ENCODE measurements at places on chromosomes 11 and 22. TPM values are rescaled to one million over a fixed set of nuclear protein-coding genes. Genes with fewer than 3 reads are reported as not detected.

The DEUP1 gene
- not detected for total RNA-seq

The MOB2 gene
- 18.0 TPM for total RNA-seq

The OR1S2 gene
- total RNA-seq: not detected

The TMEM121B gene
- total RNA-seq: 0.53 TPM

The SLC16A8 gene
- not detected for total RNA-seq

The MRGPRE gene
- total RNA-seq: not detected

The NOX4 gene
- total RNA-seq: 4.1 TPM

The CNGA4 gene
- not detected for total RNA-seq

The FAT3 gene
- not detected for total RNA-seq

- DNase-seq: no peak
These were observed 82.2 kb downstream of the FLI1 start for GRCh38 chr11:128776069-128776423.

DNA sequence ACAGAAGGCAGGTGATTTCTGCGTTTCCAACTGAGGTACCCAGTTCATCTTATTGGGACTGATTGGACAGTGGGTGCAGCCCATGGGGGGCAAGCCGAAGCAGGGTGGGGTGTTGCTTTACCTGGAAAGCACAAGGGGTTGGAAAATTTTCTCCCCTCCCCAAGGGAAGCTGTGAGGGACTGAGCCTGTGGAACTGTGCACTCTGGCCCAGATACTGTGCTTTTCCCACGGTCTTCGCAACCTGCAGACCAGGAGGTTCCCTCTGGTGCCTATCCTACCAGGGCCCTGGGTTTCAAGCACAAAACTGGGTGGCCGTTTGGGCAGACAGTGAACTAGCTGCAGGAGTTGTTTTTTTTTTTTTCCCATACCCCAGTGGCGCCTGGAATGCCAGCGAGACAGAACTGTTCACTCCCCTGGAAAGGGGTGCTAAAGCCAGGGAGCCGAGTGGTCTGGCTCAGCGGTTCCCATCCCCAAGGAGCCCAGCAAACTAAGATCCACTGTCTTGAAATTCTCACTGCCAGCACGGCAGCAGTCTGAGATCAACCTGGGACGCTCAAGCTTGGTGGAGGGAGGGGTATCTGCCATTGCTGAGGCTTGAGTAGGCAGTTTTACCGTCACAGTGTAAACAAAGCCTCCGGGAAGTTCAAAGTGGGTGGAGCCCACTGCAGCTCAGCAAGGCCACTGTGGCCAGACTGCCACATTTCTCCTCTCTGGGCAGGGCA lies 97.2 kb downstream of the JRKL start:
- no peak for DNase-seq

GRCh38 chr11:134266440-134266839 lies 9.7 kb upstream of the GLB1L3 start:
- no peak for DNase-seq

DNA sequence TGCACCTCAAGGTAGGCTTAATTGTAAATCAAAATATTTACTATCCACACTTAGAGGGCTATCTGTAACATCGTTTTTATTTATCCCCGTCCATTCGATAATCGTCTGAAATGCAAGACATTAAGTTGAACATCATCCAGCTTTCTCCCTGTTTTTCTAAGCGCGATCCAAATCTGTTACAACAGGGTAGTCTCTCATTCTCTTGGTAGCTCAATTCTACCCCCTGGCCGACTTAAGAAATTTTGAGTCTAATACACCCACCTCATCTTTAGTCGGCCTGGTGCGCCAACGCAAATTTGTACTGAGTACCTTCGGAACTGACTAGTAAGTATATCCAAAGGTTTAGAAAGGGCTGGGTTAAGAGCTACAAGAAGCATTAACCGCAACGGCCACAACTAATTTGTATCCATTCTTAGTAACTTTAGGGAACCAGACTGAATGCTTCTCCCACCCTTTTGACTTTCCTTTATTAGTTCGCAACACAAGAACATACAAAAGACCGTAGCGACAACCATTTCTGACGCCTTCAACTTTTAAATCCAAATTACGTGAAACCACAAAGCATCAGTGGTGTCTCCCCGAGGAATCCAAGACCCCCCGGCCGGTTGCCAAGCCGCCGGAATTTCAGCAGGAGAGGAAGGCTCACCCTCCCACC lies 1.0 kb upstream of the ZNF143 start:
- peak; percentile 60 for DNase-seq

DNA sequence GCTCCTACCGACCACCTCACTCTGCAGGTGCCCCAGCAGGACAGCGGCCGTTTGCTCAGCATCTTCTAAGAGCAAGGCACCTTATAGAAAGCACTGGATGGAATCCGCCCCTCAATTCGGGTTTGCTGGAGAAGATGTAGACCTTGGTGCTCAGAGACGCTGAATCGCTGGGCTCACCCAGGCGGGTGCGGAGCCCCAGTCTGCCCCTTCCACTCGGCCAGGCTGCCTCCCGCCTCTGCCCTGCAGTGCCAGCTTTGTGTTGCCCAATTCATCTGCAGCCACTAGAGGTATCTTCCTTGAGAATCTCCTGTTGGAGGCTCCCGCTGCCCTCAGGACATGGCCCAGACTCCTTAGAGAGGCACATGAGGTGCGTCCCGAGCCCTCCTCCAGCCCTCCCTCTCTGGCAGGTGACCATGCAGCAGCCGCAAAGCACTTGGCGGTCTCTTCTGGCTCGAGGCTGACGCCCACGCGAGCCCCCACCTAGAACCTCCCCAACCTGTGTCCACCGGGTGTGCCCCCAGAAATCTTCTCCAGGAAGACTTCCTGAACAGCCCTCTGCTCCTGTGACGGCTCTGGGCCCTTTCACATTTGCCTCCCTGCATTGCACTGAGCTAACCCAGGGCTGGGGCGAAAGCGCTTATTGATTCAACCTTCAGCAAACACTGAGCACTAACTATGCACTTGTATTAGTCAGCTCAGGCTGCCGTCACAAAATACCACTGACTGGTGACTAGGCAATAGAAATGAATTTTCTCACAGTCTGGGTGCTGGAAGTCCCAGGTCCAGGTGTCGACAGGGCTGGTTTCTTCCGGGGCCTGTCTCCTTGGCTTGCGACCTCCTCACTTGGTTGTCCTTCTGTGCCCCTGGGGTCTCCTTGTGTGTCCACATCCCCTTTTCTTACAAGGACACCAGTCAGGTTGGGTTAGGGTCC lies 117.5 kb downstream of the WNT7B start:
- DNase-seq: no peak

DNA sequence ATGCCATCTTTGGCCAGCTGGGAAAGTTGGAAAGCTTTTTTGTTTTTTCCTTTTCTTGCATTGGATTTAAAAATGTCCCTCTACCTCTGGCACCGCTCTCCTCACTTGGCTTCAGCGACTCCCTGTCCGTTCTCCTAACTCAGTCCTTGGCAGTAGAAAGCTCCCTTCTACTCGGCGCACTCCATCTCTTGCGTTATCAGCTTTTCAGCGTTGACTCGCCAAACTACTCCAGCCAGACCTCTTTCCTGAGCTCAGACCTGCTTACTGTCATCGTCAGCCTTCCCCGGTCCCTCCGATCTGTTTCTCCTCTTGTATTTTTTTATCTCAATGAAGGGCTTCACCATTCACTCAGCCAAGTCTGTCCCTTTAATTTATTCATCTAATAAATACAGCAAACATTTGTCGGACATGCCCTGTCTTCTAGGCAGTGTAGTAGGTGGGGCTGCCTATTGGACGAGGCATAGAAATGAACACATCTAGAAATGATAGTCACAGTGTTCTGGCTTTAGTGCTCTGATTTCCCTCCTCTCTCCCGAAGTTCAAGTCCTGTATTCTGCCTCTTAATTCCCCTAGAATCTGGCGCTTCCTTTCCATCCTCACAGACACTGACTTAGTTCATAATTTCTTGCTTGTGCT lies 839 bp downstream of the CEP164 start:
- no peak for DNase-seq

DNA sequence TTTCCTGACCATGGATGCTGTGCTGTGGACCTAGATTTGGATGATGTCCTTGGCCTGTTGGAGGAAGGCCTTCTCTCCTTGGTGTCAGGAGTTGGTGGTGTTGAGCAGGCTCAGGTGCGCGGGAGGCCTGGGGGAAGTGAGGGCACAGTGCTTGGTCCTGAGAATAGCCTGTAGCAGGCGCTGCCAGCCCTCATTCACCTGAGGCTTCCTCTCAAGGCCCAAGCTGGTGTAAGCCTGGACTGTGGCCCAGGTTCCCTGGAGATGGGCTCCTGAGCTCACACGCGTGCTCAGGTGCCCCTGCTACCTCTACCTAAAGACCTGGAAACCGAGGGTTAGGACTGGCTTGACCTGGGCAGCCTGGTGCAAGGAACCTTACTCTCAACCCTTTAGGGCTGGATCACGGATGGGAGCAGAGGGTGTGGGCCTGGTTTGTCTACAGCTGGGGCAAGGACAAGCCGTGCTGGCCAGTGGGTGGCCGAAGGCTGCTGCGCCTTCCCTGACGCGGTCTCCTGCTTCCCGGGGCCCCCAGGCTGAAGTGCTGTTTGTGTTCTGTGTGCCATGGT lies 7.8 kb upstream of the GRAMD4 start:
- no peak for DNase-seq

DNA sequence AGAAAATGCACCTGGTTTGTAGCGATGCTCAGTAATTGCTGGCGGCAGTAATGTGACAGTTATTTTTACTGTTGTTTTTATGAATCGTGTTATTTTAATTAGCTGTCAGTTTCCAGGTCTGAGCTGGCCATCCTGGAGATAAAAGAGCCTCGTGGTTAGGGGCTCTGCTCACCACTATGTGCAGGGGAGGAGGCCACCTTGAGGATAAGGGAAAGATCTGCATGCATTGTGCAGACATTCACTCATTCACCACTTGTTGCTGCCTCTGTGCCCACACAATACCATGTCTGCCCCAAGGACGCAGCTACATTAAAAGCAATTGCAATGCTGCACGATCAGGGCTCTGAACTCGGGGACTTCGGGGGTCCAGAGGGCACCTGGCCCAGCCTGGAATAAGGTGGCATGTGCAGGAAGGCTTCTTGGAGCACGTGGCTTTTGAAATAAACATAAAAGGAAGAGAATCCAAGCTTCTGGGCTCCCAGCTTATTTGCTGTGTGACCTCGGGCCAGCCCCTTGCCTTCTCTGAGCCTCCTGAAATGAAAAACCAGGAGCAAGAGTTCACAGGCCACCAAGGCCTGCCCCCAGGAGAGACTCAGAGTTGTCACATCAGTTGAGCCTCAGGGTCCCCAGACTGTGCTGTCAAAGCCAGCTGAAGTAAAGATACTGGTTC lies 44.7 kb upstream of the SHISAL1 start:
- peak; percentile 35 for DNase-seq

DNA sequence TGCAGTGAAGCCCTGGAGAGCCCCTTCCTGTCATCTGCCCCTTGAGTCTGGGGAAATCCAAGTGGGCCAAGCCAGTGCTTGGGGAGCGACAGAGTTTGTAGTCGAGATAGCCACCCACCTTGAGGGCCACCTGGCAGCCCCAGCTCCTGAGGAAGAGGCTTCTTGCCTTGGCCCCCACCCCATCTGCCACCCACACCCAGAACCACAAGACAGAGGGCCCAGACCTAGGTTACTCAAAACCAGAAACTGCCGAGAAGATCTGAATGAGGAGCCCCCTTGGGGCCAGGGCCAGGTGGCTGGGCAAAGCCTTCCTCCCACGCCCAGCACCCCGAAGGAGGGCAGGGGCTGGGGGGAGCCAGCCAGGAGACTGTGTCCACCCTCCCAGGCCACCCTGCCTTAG lies 18.8 kb upstream of the PRR5 start:
- DNase-seq: no peak

GRCh38 chr11:108466405-108466804 lies 924 bp downstream of the C11orf65 start:
- no peak for DNase-seq

All from SK-MEL-5 (cell line).